PC-3 (cell line): ENCODE measurements at places on chromosomes 7 and 10. TPM values are rescaled to one million over a fixed set of nuclear protein-coding genes. Genes with fewer than 3 reads are reported as not detected.

DNA sequence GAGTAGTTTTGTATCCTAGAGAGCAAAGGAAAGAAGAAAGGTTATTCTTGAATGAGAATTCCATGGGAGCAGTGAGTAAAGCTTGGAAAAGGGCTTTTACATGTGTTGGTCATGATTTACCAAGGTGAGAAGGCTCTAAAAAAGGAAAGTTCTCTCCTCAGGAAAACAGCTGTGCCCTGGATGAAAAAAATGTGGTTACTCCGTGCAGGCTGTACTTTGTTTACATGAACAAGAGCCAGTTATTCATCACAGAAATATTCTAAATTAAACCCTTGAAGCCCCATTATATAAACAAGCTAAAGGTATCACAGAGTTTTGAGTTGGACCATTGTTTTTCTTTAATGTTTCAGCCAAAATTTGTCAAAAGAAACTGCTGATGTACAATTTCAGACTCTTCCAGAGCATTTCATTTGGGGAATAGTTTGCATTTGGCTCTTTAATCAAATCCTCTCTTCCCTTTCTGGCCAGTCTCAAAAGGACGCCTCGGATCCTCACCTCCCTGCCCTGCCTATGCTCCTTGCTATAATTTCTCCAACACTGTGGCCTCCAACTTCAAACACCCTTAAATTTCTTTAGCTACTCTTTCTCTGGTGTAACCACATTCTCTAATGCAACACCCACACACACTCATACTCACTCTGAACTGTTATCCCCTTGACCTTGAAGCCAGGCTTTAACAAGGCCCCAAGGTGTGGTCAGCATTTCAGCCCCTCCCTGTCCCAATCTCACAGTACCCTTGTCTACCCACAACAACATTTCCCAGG, 47.4 kb downstream of the AFAP1L2 start:
- H3K4me1 ChIP-seq: peaks cover 24% of the 10 kb centered on the region
- H3K27me3 ChIP-seq: no peaks in the 10 kb centered on the region
- H3K4me3 ChIP-seq: no peak overlapping the region
- no peaks in the 10 kb centered on the region for H3K36me3 ChIP-seq
- H3K27ac ChIP-seq: no peak overlapping the region

DNA sequence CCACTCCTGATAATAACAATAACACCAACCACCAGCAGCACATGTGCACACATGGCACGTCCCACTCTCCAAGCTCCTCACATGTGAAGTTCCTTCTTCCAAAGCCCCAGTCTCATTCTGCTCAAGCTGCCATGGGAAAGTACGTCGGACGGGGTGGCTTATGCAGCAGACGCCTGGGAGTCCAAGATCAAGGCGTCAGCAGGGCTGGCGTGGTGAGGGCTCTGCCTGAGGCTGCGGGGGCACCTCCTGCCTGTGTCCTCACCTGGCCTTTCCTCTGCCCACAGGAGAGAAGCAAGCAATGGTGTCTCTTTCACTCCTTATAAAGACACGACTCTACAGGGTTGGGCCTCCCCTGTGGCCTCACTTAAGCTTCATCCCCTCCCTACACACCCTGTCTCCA, 68.8 kb upstream of the INSIG1 start:
- no peaks in the 10 kb centered on the region for H3K27me3 ChIP-seq
- peak overlapping the region; percentile 83 for H3K27ac ChIP-seq
- peaks cover 32% of the 10 kb centered on the region for H3K4me1 ChIP-seq

DNA sequence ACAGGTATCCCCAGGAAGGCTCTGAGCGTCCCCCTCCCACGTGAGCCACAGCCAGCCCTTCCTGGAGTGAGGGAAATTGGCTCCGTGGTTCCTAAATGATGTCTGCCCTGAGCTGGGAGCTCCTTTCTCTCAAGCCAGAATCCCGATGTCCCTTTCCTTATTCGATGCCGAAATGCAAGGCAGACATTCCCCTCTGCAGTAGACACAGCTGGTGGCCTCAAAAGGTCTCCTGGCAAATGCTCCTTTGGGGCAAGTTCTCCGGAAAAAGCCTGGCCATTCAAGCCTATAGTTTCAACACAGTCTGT, 98.9 kb downstream of the HIP1 start:
- no peaks in the 10 kb centered on the region for H3K36me3 ChIP-seq
- no peak overlapping the region for H3K27ac ChIP-seq
- peak; percentile 1 for DNase-seq

GRCh38 chr7:2612445-2613097, 19.2 kb upstream of the TTYH3 start:
- H3K36me3 ChIP-seq: no peaks in the 10 kb centered on the region
- H3K4me1 ChIP-seq: peaks cover 9% of the 10 kb centered on the region
- DNase-seq: no peak
- no peak overlapping the region for H3K4me3 ChIP-seq
- no peak overlapping the region for H3K27ac ChIP-seq
- H3K27me3 ChIP-seq: no peaks in the 10 kb centered on the region

DNA sequence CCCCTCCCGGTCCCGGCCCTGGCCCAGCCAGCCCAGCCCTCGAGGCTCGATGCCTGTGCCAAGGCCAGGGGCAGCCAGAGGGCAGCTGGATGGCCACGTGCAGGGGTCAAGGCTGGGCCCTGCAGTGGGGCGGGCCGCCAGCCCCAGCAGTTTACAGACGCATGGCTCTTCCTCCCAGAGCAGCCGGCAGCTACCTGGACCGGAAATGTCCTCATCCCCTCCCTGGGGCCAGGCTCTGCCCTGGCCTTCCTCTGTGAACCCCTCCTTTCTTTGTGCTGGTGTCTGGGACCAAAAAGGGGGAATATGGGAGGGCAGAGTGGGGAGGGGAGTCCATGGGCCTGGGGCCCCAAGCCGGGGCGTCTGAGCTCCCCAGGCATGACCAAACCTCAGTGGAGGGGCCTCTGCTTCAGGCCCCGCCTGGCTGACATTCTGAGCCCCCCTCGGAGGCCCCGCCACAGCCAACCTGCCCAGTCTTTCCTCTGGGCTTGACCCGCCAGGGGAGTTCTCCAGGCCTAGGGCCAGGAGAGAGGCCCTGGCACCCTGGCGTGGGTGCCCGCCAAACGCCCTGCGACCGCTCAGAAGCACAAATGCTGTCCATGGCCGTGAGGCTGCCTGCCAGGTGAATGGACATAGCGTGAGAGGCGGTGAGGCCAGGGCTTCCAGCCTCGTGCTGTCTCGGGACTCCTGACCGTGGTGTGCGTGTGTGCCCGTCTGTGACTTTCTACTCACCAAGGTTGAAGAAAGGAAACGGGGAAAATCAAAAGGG, 24.7 kb upstream of the AMZ1 start:
- H3K4me3 ChIP-seq: no peak overlapping the region
- DNase-seq: no peak
- H3K36me3 ChIP-seq: no peaks in the 10 kb centered on the region

LRRD1 gene
- total RNA-seq: not detected in 2 replicates

RSPH10B2 gene
- total RNA-seq: 0.47 TPM in 1 of 2 replicates, not detected in the other

GRCh38 chr7:68684246-68684839, 913.9 kb upstream of the AUTS2 start:
- DNase-seq: no peak
- no peak overlapping the region for H3K4me3 ChIP-seq
- no peak overlapping the region for H3K27ac ChIP-seq
- no peaks in the 10 kb centered on the region for H3K4me1 ChIP-seq

GHRHR gene
- not detected in 2 replicates for total RNA-seq

DNA sequence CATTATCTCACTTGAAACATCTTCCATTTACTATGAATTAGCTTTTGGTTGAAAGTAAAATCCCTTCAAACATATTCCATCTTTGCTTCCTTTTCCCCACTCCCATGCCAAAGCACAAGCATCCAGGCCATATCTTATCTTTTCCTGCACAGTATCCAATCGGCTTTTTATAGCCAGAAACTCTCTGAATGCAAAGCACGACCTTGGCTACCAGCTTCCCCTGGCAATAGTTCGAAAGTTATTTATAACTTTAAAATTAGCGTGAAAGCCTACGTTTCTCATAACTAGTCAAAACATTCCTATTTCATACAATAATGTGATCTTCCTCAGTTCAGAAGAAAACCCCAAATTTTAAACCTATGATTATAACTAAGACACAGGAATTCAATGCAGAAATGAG, 440 bp downstream of the CTNNA3 start:
- H3K36me3 ChIP-seq: no peaks in the 10 kb centered on the region
- no peak overlapping the region for H3K27ac ChIP-seq
- H3K4me3 ChIP-seq: no peak overlapping the region
- peaks cover 48% of the 10 kb centered on the region for H3K27me3 ChIP-seq
- no peaks in the 10 kb centered on the region for H3K4me1 ChIP-seq

CYP2C19 gene
- total RNA-seq: not detected in 2 replicates

- peaks cover 26% of the 10 kb centered on the region for H3K4me1 ChIP-seq
- peaks cover 5% of the 10 kb centered on the region for H3K36me3 ChIP-seq
- H3K27ac ChIP-seq: peak overlapping the region; percentile 94
- H3K4me3 ChIP-seq: peak overlapping the region; percentile 98
Measured at GRCh38 chr7:107744345-107744750, 406 bp downstream of the CBLL1 start.

GRCh38 chr10:120253131-120253530, 203.9 kb upstream of the PLPP4 start:
- H3K36me3 ChIP-seq: no peaks in the 10 kb centered on the region
- peak; percentile 77 for DNase-seq

DNA sequence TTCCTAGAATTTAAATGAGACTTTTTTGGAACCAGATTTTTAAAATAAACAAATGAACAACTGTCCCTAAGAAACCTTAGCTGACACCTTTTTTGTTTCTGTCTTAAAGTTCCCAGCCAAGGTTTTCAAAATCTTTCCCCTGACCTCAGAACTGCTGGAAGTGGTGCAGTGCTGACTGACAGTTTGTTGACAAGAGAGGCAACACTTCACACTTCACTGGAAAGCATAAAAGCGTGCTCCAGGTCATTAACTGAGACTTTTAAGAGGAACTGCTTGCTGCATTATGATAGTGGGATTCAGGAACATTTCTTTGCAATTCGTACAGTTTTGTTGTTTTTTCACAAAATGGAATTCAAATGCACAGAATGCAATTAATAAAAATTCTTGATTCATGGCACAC, 36.2 kb downstream of the SYPL1 start:
- H3K4me1 ChIP-seq: peaks cover 15% of the 10 kb centered on the region
- no peaks in the 10 kb centered on the region for H3K27me3 ChIP-seq
- no peaks in the 10 kb centered on the region for H3K36me3 ChIP-seq
- H3K4me3 ChIP-seq: no peak overlapping the region

DNA sequence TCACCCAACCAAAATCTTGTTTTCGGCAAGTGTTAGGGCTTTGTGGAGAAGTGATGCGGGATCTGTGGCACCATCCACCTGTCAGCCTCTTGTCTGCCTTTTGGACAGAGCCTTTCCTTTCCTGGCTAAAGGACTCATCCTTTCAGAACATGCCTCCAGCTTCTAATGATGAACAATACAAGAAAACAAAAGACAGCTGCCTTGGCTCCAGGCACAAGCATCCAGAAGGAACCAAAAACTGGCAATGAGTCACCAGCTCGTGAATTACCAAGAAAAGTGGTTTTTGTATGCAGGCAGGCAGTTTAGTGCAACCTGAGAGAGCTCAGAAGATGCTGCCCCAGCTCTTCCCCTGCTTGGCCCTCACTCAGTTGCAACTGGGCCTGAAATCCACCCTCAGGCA, 84.6 kb upstream of the NAMPT start:
- peak; percentile 68 for DNase-seq
- H3K4me1 ChIP-seq: peaks cover 9% of the 10 kb centered on the region
- no peak overlapping the region for H3K27ac ChIP-seq
- no peaks in the 10 kb centered on the region for H3K27me3 ChIP-seq
- H3K4me3 ChIP-seq: no peak overlapping the region
- no peaks in the 10 kb centered on the region for H3K36me3 ChIP-seq

GRCh38 chr7:46682836-46683624, 762.0 kb upstream of the IGFBP3 start:
- no peak overlapping the region for H3K27ac ChIP-seq
- H3K27me3 ChIP-seq: no peaks in the 10 kb centered on the region
- H3K4me3 ChIP-seq: no peak overlapping the region
- no peaks in the 10 kb centered on the region for H3K4me1 ChIP-seq
- DNase-seq: no peak

POU6F2 gene
- not detected in 2 replicates for total RNA-seq

DNA sequence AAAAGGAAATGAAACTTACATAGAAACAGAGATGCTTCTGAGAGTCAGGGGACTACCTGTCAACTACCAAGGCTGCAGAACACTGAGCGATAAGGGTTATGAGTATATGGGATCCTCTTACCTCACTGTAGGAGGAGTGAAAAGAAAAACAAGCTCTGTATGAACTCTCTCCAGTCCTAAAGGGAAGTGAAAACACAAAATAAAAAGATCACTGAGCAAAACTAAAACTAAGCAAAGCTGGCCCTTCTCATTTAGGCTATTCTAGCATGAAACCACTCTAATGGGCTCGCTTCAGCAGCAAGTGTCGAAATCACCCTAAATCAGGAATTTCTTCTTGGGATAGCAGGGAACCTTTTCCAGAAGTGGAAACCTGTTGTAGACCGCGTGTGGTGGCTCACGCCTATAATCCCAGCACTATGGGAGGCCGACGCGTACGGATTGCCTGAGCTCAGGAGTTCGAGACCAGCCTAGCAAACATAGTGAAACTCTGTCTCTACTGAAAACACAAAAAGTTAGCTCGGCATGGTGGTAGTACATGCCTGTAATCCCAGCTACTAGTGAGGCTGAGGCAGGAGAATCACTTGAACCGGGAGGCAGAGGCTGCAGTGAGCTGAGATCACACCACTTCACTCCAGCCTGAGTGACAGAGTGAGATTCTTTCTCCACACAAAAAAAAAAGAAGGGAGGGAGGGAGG, 27.0 kb downstream of the DCLRE1C start:
- H3K4me1 ChIP-seq: no peaks in the 10 kb centered on the region
- H3K27ac ChIP-seq: no peak overlapping the region
- no peaks in the 10 kb centered on the region for H3K27me3 ChIP-seq

KIAA1217 gene
- 14.2 and 16.0 TPM in 2 replicates for total RNA-seq

DNA sequence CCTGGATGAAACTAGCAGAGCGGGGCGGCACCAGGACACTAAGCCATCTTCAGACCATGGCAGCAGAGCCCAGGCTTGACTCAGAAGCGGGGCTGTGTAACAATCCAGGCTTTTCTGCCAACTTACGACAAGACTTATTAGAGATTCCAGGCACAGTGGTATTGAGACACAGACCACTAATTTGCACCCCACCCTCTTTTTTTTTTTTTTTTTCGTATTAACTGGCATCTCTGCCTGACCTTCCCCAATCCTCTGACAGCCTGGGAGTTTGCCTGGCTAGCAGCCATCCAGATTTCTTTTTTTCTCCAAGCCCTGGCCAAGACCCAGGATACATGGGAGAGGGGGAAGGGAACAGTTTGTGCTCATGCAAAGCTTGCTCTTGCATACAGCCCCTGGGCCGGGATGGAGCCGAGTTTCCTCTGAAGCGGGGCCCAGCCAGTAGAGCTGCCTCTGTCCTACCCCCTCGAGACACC, 182.4 kb downstream of the PLXNA4 start:
- H3K27ac ChIP-seq: no peak overlapping the region
- no peaks in the 10 kb centered on the region for H3K27me3 ChIP-seq
- peaks cover 14% of the 10 kb centered on the region for H3K4me1 ChIP-seq
- H3K36me3 ChIP-seq: no peaks in the 10 kb centered on the region
- H3K4me3 ChIP-seq: no peak overlapping the region
